ENCODE measurements at places on chromosomes 2 and 18. TPM values are rescaled to one million over a fixed set of nuclear protein-coding genes. Genes with fewer than 3 reads are reported as not detected.

- DNase-seq = no peak
Observed at GRCh38 chr2:203578759-203579643, 43.9 kb upstream of the RAPH1 start.

GRCh38 chr18:47168913-47169312 lies 7.3 kb downstream of the IER3IP1 start:
- DNase-seq = no peak

DNA sequence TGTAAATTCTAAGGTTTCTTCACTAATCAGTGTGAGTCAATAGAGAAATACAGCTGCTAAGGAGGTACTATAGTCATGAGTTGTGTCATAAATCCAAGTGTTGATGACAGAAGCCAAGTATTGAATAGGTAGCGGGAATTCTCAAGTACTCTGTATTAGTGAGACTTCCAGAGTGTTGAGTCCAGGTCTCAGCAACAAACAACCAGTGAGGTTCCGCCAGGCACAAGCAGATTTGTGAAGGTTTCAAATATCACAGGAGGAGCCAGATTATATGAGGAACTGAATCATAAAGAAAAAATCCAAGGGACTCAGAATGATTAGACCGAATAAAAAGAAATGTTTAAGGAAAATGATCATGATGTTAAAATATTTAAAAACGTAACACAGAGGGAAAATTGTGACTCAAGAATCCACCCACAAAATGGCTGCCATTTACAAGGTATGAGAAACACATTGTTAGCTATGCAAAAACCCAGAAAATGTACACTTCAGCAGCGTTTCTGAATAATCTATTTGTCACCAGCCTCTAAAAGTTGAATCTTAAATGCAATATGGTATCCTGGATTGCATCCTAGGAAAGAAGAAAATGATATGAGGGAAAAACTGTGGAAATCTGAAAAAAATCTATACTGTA lies 27.3 kb upstream of the EVA1A start:
- no peak for DNase-seq

- no peak for DNase-seq
Observed at GRCh38 chr2:11315074-11315705, 29.2 kb downstream of the ROCK2 start.

DNA sequence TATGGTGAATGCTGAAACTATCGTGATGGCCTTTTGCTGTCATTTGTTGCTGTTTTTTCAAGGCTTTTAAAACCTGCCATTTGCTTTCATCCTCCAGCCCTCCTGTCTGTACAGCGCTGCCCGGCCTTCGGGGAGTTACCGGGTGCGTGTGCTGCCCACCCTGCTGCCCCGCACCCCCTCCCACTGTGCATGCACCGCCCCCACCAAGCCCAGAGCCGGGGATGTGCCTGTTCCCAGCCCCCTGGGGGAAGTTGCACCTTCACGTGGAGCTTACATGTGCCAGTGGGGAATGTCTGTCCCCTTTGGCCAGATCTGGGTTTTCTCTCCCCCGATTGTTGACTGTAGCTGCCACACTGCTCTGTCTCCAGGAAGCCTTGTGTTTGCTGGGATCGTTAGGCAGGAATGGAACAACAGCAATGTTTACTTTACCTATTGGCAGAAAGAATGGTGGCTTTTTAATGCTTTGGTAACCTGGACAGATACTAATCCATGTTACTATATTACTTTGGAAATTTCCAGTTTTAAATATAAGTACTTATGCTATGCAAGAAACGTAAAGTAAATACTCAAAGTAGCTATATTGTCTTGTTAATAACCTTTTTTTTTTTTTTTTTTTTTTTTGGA lies 64.8 kb upstream of the RBM44 start:
- no peak for DNase-seq

DNA sequence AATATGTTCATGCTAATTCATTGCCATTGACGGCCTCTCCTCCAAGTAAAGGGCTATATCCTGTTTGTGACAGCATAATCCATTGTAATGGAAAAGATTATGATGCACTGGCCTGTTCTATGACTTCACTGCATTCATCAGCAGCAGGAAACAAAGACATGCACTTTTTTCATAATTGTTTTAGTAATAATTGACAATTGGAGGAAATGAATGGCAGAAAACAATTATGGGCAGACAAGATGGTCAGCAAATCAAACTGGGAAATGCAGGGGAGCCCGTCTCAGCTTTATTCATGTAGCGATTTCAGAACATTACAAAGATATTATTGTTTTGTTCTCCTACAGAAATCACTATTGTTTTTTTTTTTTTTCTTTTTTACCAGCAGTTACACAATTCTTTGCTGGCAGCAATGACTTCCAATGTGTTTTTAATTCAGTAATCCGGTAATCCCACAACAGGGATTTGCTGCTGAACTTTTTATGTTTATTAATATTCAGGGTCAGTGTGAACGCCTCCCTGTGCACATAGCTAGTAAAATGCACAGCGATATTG lies 33.8 kb upstream of the RASGRP3 start:
- no peak for DNase-seq

FN1 gene
- total RNA-seq = 0.26 TPM

LIMS4 gene
- total RNA-seq = 0.44 TPM

ABCG5 gene
- total RNA-seq = not detected

All from T-helper 17 cell (primary cell).